NCI-H526 (cell line): ENCODE measurements at places on chromosomes 1 and 21.

- DNase-seq: no peak
Observed at GRCh38 chr1:11918799-11919519, 7.3 kb downstream of the KIAA2013 start.

DNA sequence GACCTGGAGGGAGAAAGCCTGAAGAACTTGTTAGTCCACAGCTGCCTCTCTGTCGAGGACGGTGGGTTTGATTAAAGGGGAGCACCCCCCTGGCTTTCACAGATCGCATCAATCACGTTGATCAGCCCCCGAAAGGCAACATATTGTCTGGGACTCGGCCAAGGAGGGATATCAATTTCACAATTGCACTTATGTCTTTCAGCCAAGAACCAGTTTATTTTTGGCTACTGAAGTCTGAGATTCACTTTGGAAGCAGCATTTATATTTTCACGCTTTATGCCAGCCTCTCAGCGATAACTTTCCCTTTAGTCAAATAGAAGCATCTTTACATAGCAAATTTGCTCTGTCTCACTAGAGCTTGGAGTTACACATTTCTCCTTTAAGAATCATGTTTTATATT is 253.2 kb upstream of the RRP15 start:
- no peak for DNase-seq

DNA sequence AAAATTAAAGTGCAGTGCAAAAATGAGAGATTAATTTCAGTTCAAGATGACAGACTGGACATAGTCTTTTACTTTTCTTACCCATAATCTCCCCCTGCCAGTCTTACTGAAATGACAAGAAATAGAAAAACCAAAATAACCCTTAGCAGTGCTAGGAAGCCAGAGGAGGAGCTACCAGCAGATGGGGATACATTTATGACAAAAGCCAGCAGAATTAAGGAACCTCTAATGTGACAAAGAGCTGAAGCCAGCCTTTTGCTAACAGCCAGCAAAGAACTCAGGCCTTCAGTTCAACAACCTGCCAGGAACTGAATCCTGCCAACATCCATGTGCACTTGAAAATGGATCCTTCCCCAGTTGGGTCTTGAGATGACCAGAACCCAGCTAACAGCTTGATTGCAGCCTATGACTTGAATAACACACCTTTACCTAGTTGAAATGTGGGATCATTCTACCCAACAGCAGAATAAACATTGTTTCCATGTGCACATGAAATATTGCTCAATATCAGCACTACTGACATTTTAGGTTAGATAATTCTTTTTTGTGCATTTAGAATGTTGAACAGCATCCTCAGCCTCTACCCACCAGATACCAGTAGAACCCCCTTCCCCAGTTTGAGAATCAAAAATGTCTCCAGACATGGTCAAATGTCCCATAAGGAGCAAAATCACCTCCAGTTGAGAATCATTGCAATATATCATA is 7.9 kb upstream of the TRAF5 start:
- DNase-seq: no peak

DNA sequence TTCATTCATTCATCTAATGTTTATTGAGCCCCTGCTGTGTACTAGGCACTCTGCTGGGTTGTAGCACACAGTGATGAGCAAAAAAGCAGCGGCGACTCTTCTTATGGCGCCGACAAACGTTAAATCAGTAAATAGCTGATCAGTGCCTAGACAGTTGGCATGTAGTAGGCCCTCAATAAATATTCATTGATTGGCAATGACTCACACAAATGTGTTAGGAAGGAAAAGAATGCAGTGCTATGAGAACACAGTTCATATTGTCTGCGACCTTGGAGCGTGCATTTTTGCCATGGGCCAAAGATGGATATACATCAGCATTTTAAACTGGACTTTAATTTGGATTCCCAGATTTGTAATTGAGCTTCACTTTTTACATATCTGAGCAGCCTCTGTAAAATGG is 52.0 kb downstream of the PRDM2 start:
- DNase-seq: no peak

DNA sequence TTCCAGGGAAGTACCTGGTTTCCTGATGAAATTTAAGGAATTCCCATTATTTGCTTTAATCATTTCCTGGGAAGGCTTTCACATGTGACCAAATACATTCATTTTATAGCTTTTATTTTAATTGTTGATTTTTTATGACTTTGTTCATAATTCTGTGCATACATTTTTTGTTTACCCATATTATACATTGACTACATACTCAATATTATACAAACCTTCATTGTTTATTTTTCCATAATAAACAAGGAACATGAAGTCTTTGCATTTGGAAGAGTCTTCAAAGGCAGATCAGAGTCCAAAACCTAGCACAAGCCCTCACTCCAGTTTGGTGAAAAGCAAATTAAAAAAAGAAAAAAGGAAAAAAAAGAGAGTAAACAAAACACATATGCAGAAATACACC is 218.3 kb upstream of the NRIP1 start:
- no peak for DNase-seq

GRCh38 chr1:19824541-19824940 is 9.5 kb upstream of the RNF186 start:
- no peak for DNase-seq

- DNase-seq: no peak
Observed at GRCh38 chr21:30580132-30580531, 10.1 kb downstream of the KRTAP22-2 start.

GRCh38 chr1:162062542-162063015 is 6.9 kb upstream of the NOS1AP start:
- peak; percentile 39 for DNase-seq

DNA sequence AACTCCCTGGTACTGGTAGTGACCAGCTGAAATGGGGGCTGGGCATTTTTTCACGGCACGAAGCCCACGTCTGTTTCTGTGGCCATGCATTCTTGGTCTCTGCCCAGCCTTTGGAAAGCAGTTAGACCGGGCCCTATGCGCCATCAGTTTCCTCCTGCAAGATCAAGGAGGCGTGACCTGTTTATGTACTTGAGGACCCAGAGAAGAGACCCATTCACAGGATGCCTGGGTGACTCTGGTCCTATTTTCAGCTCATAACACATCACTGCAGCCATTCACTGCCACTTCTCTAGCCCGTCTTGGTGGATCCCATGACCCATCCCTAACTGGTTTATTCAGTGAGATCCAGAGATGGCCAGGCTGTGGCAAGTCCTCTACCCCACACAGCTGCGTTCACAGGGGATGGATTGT is 70.4 kb downstream of the SPSB1 start:
- no peak for DNase-seq

DNA sequence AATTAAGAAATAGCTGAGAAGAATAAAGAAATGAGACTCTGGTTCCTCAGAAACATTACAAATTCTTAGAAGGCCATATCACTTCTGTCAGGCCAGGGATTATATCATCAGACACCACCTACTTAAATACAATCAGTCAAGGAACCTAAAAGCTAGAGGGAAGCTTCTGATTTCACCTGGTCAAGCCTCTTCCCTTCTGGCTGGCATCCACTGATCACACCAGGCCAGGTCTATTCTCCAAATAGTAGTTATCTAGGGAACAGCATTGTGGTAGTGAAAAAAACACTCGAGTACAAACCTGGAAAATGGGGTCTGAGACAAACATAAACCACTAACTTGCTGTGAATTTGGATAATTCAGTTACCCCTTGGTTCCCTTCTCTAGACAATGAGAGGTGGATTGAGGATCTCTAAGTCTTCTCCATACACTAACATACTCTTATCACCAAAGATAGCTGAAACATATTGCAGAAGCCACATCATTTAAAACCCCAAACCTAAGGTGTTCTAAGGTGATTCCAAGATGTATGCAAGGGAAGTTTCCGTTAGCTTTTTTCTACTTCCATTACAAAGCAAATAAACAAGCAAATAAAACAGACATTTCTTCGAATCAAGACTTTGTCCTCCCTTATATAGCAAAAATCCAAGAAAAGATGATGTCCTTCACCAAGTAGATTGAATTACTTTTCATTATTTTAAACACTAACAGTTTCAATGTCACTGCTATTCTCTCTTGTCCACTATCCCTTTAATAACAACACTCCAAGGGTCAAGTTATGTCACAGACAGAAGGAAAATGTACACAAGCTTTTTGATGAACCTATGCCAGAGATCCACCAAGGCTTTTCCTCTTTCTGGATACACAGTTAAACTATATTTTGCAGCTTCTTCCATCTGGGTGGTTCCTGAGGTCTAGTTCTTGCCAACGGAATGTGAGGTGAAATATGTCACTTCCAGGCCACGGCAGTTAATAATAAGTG is 212.9 kb downstream of the KCNH1 start:
- DNase-seq: no peak

DNA sequence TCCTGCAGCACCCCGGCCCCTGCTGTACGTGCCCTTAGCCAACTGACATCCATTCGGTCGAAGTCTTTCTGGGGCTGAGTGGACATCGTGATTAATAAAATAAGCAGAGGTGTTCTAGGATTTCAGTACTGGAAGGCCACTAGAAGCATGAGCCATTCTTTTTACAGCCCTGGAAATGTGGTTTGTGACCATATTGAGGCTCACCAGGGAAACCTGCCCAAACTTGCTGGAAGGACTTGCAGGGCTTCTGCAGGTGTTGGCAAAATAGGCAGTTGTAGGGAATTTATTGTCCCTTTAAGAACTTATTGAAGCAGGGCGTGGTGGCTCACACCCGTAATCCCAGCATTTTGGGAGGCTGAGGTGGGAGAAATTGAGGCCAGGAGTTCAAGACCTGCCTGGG is 80.8 kb downstream of the DOP1B start:
- DNase-seq: no peak
